Endothelial cell of umbilical vein (primary cell): ENCODE measurements at places on chromosomes 6 and 20. TPM values are rescaled to one million over a fixed set of nuclear protein-coding genes. Genes with fewer than 3 reads are reported as not detected.

DNA sequence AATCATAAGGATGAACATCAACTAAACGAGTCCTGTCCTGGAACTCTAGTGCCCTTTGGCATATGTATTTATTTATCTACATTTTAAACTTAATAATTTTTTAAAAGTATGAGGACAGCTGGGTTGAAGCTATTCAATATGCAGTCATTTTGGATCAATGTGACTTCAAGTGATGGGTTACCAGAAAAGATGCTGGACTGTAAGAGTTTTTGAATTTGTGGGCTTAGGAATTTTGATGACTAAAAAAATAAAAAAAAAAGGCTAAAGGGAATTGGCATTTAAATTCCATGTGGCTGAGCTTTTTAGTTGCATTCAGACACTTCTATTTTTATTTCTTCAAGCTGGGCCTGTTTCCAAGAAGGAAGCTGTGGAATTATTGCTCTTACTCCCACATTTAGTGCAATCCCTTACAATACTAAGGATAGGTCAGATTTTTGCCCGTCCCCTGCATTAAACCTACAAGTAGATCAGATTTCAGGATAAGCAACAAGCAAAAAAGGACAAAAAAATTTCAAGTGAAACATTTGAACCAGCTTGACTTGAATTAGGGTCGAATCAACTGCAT is 704.2 kb upstream of the CITED2 start:
- no peaks in the 10 kb centered on the region for H3K36me3 ChIP-seq
- peaks cover 15% of the 10 kb centered on the region for H3K4me1 ChIP-seq
- no peak overlapping the region for H3K27ac ChIP-seq

- no peak overlapping the region for H3K27ac ChIP-seq
- no peak overlapping the region for H3K4me3 ChIP-seq
- DNase-seq = no peak
- no peaks in the 10 kb centered on the region for H3K4me1 ChIP-seq
Measured at GRCh38 chr6:958488-958887, 265.5 kb upstream of the EXOC2 start.

- DNase-seq = no peak
Measured at GRCh38 chr20:38000293-38000692, 33.0 kb downstream of the TTI1 start.

SRMS gene
- total RNA-seq = not detected in 2 replicates

DNA sequence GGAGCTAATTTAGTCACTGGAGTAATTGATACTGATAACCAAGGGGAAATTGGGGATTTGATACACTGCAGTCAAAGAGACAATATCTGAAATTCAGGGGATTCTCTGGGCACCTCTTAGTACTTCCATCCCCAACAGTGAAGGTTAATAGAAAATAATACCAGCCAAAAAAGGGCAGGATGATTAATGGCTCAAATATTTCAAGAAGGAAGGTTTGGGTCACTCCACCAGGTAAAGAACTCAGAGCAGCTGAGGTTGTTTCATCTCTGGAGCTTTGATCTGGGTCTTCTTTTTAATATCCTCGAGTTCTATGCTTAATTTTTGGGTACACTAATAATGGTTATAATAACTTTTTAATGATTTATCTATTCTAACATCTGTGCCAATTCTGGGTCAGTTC is 70.8 kb downstream of the CDKAL1 start:
- H3K4me1 ChIP-seq = no peaks in the 10 kb centered on the region
- H3K27me3 ChIP-seq = no peaks in the 10 kb centered on the region
- H3K36me3 ChIP-seq = no peaks in the 10 kb centered on the region
- DNase-seq = no peak
- H3K27ac ChIP-seq = no peak overlapping the region
- H3K4me3 ChIP-seq = no peak overlapping the region

DNA sequence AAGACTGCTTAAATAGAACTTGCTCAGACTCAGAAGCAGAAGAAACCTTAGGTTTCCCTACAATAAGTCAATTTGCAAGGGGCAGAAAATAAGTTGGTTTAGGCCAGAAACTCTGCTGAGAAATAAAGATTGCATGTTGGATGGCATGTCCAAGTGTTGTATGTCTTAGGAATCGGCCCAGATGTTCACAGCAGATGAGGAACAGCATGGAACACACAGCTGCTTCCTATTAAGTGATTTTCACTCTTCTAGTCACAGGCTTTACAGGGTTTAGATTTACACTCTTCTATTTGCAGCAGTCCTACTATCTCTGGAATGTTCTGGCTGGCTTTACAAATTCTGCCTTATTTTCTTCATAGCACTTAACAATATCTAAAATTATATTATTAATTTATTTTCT is 3.2 kb downstream of the ZKSCAN4 start:
- DNase-seq = no peak
- H3K27ac ChIP-seq = no peak overlapping the region
- peaks cover 10% of the 10 kb centered on the region for H3K36me3 ChIP-seq
- no peak overlapping the region for H3K4me3 ChIP-seq
- H3K27me3 ChIP-seq = no peaks in the 10 kb centered on the region

- peaks cover 15% of the 10 kb centered on the region for H3K4me1 ChIP-seq
- no peak for DNase-seq
- H3K27me3 ChIP-seq = no peaks in the 10 kb centered on the region
Measured at GRCh38 chr6:22366214-22366613, 69.4 kb upstream of the PRL start.

- no peaks in the 10 kb centered on the region for H3K4me1 ChIP-seq
- no peaks in the 10 kb centered on the region for H3K36me3 ChIP-seq
- H3K27me3 ChIP-seq = no peaks in the 10 kb centered on the region
- DNase-seq = no peak
- H3K27ac ChIP-seq = no peak overlapping the region
Measured at GRCh38 chr20:52895701-52896100, 76.5 kb upstream of the TSHZ2 start.

- H3K36me3 ChIP-seq = no peaks in the 10 kb centered on the region
- no peak overlapping the region for H3K4me3 ChIP-seq
- H3K27me3 ChIP-seq = no peaks in the 10 kb centered on the region
- H3K4me1 ChIP-seq = no peaks in the 10 kb centered on the region
Measured at GRCh38 chr6:67449602-67450001, 1185.5 kb upstream of the ADGRB3 start.

PBOV1 gene
- not detected in 2 replicates for total RNA-seq
